ENCODE measurements at places on chromosomes 13 and 19.

- DNase-seq: no peak
These were observed 104.6 kb downstream of the COL4A2 start for GRCh38 chr13:110411688-110412059.

- no peak for DNase-seq
These were observed 240.0 kb upstream of the PRR20A start for GRCh38 chr13:56900549-56901279.

DNA sequence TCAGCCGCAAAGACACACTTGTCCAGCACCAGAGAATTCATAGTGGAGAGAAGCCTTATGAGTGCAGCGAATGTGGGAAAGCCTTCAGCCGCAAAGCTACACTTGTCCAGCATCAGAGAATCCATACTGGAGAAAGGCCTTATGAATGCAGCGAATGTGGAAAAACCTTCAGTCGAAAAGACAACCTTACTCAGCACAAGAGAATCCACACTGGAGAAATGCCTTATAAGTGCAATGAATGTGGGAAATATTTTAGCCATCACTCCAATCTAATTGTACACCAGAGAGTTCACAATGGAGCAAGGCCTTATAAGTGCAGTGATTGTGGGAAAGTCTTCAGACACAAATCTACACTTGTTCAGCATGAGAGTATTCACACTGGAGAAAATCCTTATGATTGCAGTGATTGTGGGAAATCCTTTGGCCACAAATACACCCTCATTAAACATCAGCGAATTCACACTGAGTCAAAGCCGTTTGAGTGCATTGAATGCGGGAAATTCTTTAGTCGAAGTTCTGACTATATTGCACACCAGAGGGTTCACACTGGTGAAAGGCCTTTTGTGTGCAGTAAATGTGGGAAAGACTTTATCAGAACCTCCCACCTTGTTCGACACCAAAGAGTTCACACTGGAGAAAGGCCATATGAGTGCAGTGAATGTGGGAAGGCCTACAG, 6.8 kb downstream of the ZNF134 start:
- no peak for DNase-seq

DNA sequence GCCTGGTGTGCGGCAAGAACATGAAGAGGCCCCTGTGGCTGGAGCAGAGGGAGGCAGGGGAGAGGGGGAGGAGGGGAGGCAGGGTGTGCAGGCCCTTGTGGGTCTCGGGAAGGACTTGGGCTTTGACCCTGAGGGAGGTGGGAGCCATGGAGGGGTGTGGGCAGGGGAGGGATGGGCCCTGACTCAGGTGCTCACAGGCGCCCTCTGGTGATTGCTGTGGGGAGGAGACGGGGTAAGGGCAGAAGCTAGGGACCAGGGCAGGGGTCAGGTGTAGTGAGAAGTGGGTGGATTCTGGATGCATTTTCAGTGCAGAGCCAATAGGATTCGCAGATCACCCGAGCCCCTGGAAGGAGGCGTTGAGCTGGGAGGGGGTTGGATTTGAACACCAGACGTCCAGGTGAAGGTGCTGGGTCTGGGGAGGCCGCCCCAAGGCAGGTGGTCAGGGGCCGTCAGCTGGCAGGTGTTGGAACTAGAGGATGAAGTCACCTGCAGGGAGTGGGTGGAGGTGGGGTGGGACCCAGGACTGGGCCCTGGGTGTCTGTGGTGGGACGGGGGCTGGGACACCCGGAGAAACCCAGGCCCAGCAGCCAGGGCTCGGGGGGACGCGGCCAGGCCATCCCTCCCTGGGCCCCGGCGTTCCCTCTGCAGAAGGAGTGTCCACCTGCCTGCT, 185.4 kb downstream of the KDM4B start:
- DNase-seq: no peak
